ENCODE measurements at places on chromosomes 5 and 9.

- DNase-seq = no peak
Measured at GRCh38 chr9:32500768-32501167, 25.2 kb downstream of the RIGI start.

- DNase-seq = no peak
Measured at GRCh38 chr5:126138281-126138931, 284.8 kb upstream of the GRAMD2B start.

DNA sequence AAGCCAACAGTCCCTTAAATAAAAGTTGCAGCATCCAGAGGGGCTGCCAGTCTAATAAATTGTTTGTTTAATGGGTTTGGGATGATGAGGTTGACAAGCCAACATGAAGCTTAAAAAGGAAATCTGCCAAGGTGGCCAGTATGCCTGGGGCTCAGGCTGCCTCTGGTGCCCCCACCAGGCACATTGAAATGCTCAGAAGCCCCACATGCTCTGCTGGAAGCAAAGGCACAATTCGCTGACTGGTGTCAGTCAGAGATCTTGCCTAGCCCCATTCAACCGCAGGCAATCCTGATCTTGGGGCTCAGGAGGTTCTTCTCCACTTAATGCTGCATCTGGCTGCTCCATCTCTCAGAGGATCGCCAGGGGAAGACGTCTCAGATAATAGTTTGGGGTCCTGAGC lies 44.2 kb upstream of the TCERG1 start:
- no peak for DNase-seq

- DNase-seq = no peak
Measured at GRCh38 chr9:127444921-127445850, 6.0 kb downstream of the RPL12 start.

Measured in cerebellar nuclear complex (tissue), 1 donor.